Pancreas (tissue), 10 donors: ENCODE measurements at places on chromosomes 2 and 18. TPM values are rescaled to one million over a fixed set of nuclear protein-coding genes. Genes with fewer than 3 reads are reported as not detected.

Gene TUBA3E
- polyA plus RNA-seq = not detected

Gene DYSF
- polyA plus RNA-seq = 2.2 TPM

Gene RAD51AP2
- polyA plus RNA-seq = 0.08 TPM

Gene C2orf15
- 1.4 TPM for polyA plus RNA-seq

Gene TEKT4
- polyA plus RNA-seq = not detected

Gene RBBP8
- 32.7 TPM for polyA plus RNA-seq

DNA sequence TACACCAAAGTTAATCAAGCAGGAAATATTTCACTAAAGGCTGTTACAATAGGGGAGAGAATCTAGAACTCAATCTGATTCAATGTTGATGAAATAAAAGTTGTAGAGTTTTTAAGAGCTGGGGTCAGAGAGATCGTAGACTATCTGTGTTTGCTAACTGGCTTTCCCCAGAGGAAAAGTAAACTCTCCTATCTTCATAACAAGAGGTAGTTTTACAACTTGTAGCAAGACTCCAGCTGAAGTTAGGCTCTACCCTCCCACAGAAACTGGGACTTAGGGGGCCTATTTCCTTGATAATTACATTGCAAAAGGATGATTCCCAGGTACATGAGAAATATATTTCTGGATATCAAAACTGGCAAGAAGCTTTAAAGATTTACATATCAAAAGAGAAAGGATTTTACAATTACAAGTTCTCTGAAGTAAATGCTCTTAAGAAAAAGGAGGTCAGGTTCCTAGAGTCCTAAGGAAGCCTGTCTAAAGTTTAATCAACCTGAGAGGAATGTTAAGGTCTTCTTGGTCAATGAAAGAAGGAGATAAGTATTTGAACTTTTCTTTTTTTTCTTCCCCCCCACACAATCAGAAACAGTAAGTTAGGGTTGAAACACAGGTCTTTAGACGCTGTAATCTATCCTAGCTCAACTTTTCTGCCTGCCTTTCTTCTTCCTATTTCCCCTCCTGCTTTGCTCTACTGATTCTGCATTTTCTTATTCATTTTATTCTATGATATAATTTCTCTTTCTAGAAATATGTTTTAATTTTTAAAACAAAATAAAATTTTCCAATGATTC is 692.2 kb upstream of the LINC00305 start:
- DNase-seq = no peak

- DNase-seq = no peak
Observed at GRCh38 chr2:118050386-118050785, 36.5 kb upstream of the CCDC93 start.

GRCh38 chr2:176164611-176165369 is 7.7 kb downstream of the HOXD3 start:
- DNase-seq = no peak

DNA sequence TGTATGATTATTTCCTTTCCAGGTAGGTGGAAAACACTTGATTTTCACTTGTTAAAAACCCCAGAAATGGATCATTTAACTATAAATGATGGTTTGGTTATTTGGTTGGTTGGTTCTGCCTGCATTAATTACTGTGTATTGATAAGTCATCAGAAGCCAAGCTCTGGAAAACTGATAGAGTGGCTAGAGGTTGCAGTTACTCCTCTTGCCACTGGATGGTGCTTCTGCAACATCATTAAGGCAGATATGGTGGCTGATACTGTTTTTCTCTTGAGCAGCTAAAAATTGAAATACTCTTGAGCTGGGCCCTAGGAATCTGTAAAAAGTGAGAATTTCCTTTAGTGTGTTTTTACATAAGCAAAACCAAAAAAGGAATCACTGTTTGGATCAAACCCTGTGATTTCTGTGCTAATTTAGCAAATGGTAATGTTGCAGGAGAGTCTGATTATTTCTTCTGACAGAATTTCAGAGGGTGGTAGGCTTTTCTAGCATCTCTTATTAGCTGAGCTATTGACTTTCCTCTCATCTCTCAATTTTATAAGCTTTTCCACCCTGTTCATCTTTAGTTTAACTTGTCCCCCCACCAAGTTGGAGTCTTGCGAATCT is 54.3 kb downstream of the RAB10 start:
- DNase-seq = no peak

DNA sequence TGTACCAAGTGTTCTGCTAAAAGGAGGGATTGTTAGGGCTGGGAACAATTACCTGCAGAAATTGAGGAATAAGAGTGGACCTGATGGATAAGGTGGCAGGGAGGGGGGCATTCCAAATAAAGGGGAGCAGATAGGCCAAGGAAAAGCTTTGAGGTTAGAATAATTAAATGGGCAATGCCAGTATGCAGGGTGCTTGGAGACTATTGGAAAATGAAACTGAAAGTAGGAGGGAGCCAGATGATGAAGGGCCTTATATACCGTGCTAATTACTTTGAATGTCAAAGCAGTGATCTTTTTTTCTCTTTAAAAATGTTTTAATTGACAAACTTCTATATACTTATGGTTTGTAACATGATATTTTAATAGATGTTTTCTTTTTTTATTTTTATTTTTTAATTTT is 42.9 kb downstream of the MMADHC start:
- DNase-seq = no peak

DNA sequence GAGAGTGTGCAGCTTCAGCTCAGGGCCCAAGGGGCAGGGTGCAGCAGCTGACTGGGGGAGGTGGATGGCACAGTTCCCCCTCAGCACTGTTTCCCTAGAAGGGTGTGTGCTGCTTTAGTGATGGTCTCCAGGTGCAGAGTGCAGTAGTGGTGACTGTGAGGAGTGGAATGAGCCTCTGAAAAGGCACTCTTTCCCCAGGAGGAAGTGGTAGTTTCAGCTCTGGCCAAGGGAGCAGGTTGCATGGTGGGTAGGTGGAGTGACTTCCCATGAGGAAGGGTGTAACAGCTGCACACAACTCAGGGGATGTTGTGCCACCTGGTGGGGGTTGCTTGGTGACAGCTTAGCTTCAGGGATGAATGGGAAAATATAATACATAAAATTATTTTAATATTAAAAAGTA is 251.5 kb upstream of the NXPH2 start:
- no peak for DNase-seq

DNA sequence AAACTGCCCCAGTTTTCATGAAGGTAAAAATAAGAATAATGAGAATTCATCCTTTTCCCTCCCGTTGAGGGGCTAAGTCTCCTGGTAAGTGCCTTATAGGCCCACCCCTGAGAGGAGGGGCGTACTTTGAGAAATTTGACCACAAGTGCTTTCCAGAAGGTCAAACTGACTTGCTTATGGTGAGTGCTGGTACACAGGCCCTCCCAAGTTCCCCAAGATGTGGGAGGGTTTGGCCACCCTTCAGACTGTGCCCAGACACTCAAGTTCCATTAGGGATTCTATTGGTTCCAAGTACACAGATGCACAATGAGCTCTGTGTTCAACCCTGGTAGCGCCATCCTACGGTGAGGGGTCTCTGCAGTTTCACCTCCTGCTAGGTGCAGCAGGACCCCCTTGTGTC is 205.1 kb downstream of the CTIF start:
- no peak for DNase-seq

DNA sequence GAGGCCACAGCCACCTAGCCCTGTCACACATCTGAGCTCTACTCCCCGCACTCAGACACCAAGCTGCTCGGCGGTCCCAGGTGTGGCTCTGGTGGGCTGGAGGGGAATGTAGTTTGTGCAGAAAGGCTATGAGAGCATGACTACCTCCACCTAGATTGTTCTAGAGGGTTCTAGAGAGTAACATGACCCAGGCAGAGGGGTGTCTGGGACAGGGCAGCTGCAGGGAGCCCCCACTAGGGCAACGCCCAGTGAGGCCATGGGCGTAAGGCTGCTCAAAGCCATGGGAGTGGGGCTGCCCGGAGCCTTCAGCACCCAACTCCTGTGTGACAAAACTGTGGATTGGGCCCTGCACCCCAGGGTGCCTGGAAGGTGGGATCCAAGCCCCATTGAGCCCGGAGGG is 511.4 kb upstream of the MYT1L start:
- no peak for DNase-seq
